ENCODE measurements at places on chromosomes 5 and 9. TPM values are rescaled to one million over a fixed set of nuclear protein-coding genes. Genes with fewer than 3 reads are reported as not detected.
A peak's percentile ranks its signal among the peaks of the same experiment; 100 is the strongest.

PCDHGA8 gene
- not detected for total RNA-seq

DNA sequence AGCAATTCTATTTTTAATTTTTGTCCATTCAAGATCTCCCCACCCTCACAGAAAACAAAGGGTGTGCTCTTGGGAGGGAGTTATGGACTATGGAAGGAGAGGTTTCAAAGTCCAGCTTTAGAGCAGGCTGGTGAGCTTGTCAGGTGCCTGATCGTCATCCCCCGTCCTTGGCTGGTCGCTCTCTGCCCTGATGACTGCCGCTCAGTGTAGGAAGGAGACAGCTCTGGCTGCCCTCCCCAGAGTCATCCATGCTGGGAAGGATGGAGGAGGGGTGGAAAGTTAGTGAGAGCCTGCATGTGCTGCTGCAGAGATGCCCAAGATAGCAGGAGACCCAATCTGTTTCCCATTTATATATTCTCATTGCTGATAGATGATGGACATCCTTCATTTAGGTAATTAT is 96.6 kb downstream of the NLN start:
- peaks cover 10% of the 10 kb centered on the region for H3K36me3 ChIP-seq
- H3K27me3 ChIP-seq = no peaks in the 10 kb centered on the region
- H3K4me1 ChIP-seq = peaks cover 15% of the 10 kb centered on the region
- no peak overlapping the region for H3K27ac ChIP-seq

DNA sequence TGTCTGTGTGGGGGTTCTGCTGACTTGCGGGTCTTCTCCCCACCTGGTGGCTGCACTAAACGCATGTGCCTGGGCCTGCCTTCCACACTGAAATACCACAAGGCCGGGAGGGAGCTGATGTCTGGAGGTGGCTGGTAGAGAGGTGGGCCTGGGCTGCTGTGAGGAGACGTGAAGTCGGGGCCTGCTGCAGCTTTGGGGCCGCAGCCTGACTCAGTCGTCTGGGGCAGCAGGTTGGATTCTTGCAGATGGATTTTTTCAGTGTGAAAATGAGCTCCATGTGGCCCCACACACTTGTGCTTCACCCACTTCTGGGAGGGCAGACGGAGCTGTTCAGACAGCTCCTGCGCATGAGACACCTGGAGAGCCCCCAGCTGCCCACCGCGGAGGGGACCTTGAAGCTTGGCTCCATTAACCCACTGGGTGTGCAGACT is 29.3 kb downstream of the COL5A1 start:
- H3K27ac ChIP-seq = no peak overlapping the region
- peaks cover 4% of the 10 kb centered on the region for H3K27me3 ChIP-seq

DNA sequence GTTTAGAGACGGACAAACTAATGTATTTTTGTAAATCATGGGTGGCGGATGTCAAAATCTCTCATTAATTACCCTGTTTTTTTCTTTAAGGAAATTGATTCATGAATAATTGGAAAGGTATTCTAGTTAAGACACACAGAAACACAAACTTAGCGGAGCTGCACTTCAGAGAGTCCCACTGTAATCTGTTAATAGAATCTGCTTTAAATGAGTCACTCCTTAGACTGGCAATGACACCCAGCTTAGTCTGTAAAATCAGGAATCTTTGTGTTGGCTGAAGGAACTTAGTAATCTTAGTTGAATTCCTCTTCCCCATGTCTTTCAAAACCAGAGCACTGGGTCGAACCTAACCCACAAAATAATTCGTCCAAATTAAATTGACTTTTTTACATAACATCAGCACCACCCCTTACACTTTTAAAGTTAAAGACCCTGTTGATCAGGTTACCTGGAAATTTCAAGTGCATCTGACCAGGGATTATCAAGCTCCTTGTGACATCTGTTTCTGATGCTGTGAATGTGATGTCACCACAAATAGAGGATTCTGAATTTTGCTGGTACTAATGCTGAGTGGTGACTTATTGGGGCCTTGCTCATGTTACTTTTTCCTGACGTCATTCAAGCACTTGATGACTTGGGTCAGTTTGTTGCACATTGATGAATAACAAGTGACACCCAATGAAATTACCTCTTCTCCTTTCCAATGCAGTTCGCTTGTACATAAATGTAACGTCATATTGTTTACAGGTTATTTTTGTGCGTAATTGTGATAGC is 313.6 kb downstream of the KCTD16 start:
- H3K4me1 ChIP-seq = no peaks in the 10 kb centered on the region
- no peak for DNase-seq
- H3K27ac ChIP-seq = no peak overlapping the region
- H3K27me3 ChIP-seq = no peaks in the 10 kb centered on the region

- no peaks in the 10 kb centered on the region for H3K4me1 ChIP-seq
- peak; percentile 58 for DNase-seq
- peaks cover 23% of the 10 kb centered on the region for H3K27me3 ChIP-seq
Observed at GRCh38 chr5:141349917-141350619, at the start of gene PCDHGB1. PCDHGB1 (plus strand) TSS chr5:141350099; CDS start chr5:141350261, 162 bp downstream.

GRCh38 chr5:135979510-135979909 is 24.7 kb upstream of the LECT2 start:
- H3K27me3 ChIP-seq = peaks cover 39% of the 10 kb centered on the region
- H3K4me1 ChIP-seq = no peaks in the 10 kb centered on the region
- no peaks in the 10 kb centered on the region for H3K36me3 ChIP-seq
- no peak overlapping the region for H3K27ac ChIP-seq

FBP1 gene
- 0.30 TPM for total RNA-seq

PRR16 gene
- not detected for total RNA-seq

N4BP3 gene
- total RNA-seq = 1.1 TPM

DNA sequence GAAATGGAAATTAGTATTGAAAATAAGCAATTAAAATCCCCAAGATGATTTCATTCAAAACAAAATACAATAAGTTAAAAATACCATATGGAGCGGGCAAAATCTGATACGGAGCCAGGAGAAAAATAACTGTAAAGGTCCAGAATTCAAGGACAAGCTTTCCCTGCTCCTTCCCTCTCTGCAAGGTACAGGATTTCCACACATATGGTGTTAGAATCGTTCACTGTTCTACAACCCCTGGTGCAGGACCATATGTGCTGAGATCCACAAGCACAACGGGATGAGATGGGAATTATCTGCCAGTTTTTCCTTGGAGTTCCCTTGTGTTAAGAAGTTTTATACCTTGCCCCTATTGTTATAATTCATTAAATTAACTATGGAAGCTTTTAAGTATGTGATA is 94.7 kb upstream of the DMAC1 start:
- peaks cover 3% of the 10 kb centered on the region for H3K36me3 ChIP-seq
- H3K27ac ChIP-seq = no peak overlapping the region
- H3K4me3 ChIP-seq = no peak overlapping the region
- H3K27me3 ChIP-seq = no peaks in the 10 kb centered on the region
- H3K4me1 ChIP-seq = no peaks in the 10 kb centered on the region
- DNase-seq = no peak

PHF19 gene
- 254 TPM for total RNA-seq

DNA sequence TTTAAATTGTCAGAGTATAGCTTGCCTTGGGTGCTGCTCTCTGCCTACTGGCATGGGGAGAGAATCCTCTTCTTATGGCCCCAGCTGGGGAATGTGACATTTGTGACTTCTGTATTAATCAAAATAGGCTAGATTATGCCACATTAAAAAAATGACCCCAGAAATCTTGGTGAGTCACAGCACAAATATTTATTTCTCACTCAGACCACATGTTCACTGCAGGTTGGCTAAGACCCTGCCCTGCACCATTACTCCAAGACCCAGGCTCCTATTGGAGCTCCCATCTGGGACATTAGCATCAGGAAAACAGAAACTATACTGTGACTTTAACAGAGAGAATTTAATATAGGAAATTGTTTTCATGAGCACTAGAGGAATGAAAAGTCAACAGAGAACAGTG is 16.6 kb upstream of the WHRN start:
- peaks cover 12% of the 10 kb centered on the region for H3K4me1 ChIP-seq
- peaks cover 3% of the 10 kb centered on the region for H3K36me3 ChIP-seq
- peaks cover 39% of the 10 kb centered on the region for H3K27me3 ChIP-seq
- H3K27ac ChIP-seq = no peak overlapping the region
- H3K4me3 ChIP-seq = no peak overlapping the region

DNA sequence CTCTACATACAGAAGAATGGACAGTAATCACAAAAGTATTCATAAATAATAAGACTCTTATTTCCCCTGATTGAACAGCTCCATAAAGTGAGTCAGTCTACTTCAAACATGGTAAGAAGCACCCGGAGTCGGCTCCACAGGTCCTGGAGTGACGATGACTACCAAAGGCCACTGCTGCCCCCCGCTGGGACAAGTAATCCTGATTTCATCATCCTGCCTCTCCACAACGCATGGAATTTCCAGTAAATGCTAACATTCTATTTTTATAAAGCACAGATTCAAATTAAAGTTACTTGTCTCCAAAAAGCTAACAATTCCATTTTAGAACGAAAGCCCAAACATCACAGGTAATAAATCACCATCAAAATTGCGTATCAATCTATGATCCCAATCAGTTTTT is 16.2 kb downstream of the ATPSCKMT start:
- H3K4me3 ChIP-seq = no peak overlapping the region
- no peak overlapping the region for H3K27ac ChIP-seq
- H3K4me1 ChIP-seq = no peaks in the 10 kb centered on the region
- H3K36me3 ChIP-seq = peaks cover 9% of the 10 kb centered on the region
- H3K27me3 ChIP-seq = no peaks in the 10 kb centered on the region
- no peak for DNase-seq

FAM163B gene
- total RNA-seq = not detected

- no peak overlapping the region for H3K4me3 ChIP-seq
- H3K27me3 ChIP-seq = no peaks in the 10 kb centered on the region
- no peaks in the 10 kb centered on the region for H3K4me1 ChIP-seq
- no peak for DNase-seq
- H3K27ac ChIP-seq = no peak overlapping the region
- H3K36me3 ChIP-seq = no peaks in the 10 kb centered on the region
Observed at GRCh38 chr5:79140553-79140952, 28.9 kb downstream of the BHMT start.

DNA sequence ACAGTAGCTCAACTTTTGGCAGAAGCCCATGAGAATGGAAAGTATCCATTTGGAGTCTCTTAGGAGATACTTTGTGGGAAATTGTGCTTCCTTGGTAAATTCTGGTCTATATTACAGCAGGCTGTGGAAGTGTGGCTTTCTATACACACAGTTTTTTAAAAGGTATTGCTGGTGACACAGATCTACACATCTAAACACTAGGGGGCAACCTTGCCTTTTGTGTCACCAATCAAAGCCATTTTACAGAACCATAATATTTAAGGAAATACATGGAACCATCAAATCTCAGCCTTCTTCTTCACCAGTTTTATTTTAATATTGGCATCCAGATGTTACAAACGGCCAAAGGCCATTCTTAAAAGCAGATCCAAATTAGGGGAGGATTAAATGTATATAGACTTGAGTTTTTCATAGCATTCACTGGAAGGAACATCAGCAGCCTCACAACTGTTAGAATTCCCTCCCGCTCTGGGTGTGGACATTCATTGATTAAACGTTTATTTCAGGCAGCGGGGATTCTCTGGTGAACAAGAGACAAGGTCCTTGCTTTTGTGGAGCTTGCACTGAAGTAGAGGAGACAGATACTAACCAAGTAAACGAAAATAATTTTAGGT is 132.4 kb upstream of the EPB41L4A start:
- no peak overlapping the region for H3K4me3 ChIP-seq
- no peak overlapping the region for H3K27ac ChIP-seq
- DNase-seq = peak; percentile 49
- peaks cover 13% of the 10 kb centered on the region for H3K27me3 ChIP-seq
- H3K36me3 ChIP-seq = no peaks in the 10 kb centered on the region

DNA sequence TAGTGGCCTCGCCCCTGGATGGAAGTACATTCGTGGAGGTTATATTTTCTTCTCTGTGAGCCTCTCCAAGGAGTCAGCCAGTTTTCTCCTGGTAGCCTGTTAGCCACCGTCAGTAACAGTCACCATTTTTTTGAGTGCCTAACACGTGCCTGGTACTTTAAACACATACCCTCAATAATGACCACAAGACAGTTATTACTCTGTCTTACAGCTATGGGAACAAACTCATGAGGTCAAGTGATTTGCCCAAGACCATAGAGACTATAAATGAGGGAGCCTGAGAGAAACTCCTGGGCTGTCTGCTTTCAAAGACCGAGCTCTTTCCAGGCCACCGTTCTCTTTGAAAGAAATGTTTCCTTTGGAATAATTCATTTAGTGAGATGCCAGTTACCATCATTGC is 90.4 kb downstream of the PALM2AKAP2 start:
- H3K4me1 ChIP-seq = no peaks in the 10 kb centered on the region
- H3K27me3 ChIP-seq = peaks cover 22% of the 10 kb centered on the region
- no peak for DNase-seq

DNA sequence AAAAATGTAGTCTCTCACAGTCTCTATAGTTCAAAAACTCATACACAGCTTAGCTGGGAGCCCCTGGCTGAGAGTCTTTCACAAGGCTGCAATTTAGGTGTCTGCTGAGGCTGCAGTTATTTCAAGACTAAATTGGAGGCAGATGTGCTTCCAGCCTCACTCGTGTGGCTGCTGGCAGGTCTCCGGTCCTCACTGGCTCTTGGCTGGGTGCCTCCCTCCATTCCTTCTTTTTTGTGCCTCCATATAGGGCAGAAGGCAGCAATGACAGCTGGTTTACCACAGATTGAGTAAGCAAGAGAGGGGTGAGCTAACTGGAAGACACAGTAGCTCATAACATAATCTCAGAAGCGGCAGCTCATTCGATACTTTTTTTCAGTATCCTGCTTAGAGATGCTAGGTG is 2167.7 kb upstream of the WWC1 start:
- no peaks in the 10 kb centered on the region for H3K27me3 ChIP-seq
- H3K36me3 ChIP-seq = peaks cover 2% of the 10 kb centered on the region
- DNase-seq = no peak
- H3K27ac ChIP-seq = no peak overlapping the region

- no peaks in the 10 kb centered on the region for H3K36me3 ChIP-seq
- H3K4me3 ChIP-seq = no peak overlapping the region
- no peak overlapping the region for H3K27ac ChIP-seq
- peaks cover 2% of the 10 kb centered on the region for H3K4me1 ChIP-seq
- H3K27me3 ChIP-seq = peaks cover 35% of the 10 kb centered on the region
- peak; percentile 34 for DNase-seq
Observed at GRCh38 chr5:133681896-133682295, 69.6 kb upstream of the FSTL4 start.

DNA sequence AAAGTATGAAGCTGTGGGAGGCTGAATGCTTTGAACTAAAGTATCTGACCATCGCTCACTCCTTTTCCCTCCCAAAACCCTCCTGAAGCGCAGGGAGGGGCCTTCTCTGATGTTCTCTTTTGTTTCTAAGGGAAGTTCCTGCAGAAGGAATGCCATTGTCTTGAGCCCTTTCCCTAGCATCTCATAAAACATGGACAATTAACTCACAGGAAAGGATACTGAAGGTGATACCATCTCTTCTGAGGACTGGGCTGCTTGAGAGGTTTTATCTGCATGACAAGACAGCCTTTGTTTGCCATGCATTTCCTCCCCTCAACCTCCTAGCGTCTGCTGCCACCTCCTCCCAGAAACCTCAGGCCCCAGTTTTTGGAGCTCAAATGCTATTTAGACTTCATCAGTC is 4.3 kb upstream of the RMND5B start:
- peaks cover 4% of the 10 kb centered on the region for H3K27me3 ChIP-seq
- peaks cover 6% of the 10 kb centered on the region for H3K4me1 ChIP-seq
- DNase-seq = no peak
- no peaks in the 10 kb centered on the region for H3K36me3 ChIP-seq

- H3K36me3 ChIP-seq = no peaks in the 10 kb centered on the region
- H3K4me1 ChIP-seq = no peaks in the 10 kb centered on the region
- no peaks in the 10 kb centered on the region for H3K27me3 ChIP-seq
- H3K27ac ChIP-seq = no peak overlapping the region
Observed at GRCh38 chr5:41256400-41256799, 43.1 kb upstream of the C6 start.
